Adrenal gland (tissue), 19 donors: ENCODE measurements at places on chromosomes 4 and X. TPM values are rescaled to one million over a fixed set of nuclear protein-coding genes. Genes with fewer than 3 reads are reported as not detected.

Gene BEND4
- polyA plus RNA-seq: not detected

Gene LIMCH1
- polyA plus RNA-seq: 28.2 TPM

Gene PCDH18
- polyA plus RNA-seq: 3.6 TPM

Gene SUPT20HL2
- not detected for polyA plus RNA-seq

Gene FREM3
- not detected for polyA plus RNA-seq

Gene PDZD4
- polyA plus RNA-seq: 39.2 TPM

Gene ITM2A
- 13.7 TPM for polyA plus RNA-seq

Gene GIMD1
- polyA plus RNA-seq: not detected

Gene PPP2R2C
- polyA plus RNA-seq: 0.71 TPM

Gene CLDN34
- not detected for polyA plus RNA-seq

Gene MMRN1
- 1.4 TPM for polyA plus RNA-seq

Gene LEF1
- polyA plus RNA-seq: 70.8 TPM

Gene AWAT2
- polyA plus RNA-seq: not detected

Gene NLRP2B
- not detected for polyA plus RNA-seq
